ENCODE measurements at places on chromosomes 12 and 14. TPM values are rescaled to one million over a fixed set of nuclear protein-coding genes. Genes with fewer than 3 reads are reported as not detected.

Gene PALS1
- total RNA-seq: 18.6 TPM

Gene BATF
- total RNA-seq: not detected

Gene RPL10L
- total RNA-seq: not detected

Gene FLRT2
- total RNA-seq: 3.3 TPM

Gene ANAPC7
- total RNA-seq: 53.2 TPM
